ENCODE measurements at places on chromosomes 7 and 10.

DNA sequence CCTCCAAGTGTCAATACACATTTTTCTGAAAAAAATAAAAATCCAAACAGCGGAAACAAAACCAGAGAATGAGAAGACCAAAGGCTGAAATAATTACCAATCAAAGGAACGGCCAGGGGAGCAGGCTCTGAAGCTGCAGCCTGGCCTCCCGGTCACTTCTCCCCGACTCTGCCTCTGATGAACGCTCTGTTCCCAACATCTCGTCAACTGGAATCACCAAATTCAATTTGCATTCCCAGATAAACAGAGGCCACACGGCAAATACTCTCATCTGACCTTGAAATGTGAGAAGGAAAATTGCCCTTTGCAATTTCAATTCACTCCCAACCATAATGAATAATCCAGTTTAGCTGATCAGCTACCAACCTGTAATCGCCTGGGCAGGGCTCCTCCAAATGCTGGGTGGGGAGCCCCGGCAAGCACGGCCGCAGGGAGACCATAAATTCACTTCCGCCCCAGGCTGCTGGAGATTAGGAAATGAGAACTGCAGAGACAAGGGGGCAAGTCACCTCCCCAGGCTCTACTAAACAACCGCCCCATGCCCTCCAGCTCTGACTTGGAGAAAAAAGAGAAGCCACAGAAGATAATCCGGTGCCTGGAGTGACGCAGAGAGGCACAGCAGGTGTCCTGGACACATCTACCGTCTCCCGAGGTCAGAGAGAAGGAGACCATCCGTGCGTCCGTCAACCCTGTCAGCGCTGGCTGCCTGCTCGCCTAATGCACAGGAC, 153.2 kb downstream of the MAD1L1 start:
- no peak for DNase-seq

GRCh38 chr10:48523820-48524758, 80.8 kb downstream of the ARHGAP22 start:
- DNase-seq: peak; percentile 60

- DNase-seq: no peak
Measured at GRCh38 chr7:113099284-113099919, 12.8 kb upstream of the GPR85 start.

GRCh38 chr7:157035302-157035701, 24.8 kb upstream of the MNX1 start:
- DNase-seq: no peak

- no peak for DNase-seq
Measured at GRCh38 chr7:69732203-69732602, 133.9 kb downstream of the AUTS2 start.

DNA sequence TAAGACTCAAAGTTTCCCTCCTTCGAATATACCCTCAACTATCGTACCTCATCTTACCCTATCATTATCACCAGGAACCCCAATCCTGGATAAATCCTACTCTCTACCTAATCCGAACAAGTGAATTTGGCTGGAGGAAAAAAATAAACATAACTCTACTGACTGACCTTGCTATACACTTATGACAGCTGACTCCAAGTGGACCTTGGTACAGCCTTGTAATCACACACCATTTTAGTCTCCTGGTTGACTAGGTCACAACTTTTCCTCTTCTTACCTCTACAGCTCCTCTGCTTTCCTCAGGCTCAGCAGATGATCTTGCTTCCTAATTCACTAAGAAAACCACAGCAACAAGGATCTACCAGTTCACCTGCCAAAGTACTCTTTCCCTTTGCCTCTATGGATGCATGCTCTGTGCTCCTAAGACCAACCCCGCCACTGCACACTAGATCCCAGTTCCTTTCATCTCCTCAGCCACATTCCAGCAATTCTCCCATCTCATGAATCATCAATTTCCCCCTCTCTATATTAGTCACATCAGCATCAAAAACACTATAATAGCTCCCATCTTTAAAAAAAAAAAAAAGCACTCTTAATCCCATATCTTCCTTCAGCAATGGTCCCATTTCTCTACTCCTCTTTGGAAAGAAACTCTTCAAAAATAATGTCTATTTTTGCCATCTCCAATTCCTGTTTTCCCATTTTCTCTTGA, 35.5 kb downstream of the COA1 start:
- peak; percentile 61 for DNase-seq

GRCh38 chr7:142954680-142955268, 7.4 kb downstream of the KEL start:
- DNase-seq: no peak

DNA sequence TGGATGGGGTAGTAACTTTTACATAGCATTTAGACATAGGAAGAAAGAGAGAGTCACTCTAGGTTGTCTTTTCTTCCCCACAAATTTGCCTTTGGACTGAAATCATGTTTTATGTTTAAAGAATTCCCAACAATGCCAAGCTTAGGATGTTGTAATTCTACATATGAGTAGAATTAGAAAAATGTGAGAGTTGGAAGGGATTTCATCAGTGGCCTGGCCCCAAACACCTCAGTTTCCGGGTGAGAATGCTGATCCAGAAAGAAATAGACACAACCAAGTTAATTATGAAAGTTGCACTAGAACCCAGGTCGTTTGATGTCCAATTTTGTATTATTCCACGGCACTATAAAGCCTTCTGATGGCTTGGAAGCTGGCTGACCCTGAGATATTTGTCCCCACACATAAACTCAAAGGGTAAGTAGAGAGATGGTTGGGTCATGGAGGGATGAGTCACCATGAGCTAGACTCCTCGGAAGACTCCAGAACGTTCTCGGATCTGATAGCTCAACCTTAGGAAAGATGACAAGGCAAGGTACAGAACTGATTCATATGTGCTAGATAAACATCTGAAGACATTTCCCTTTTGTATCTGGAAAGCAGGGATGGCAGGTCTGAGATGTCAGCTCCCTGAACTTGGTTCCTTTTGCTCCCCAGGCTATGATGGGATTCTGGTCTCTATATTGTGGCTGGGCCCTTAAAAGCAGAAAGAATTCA, 48.8 kb upstream of the SLC35B4 start:
- peak; percentile 65 for DNase-seq

- DNase-seq: no peak
Measured at GRCh38 chr10:96670786-96671185, 49.5 kb downstream of the PIK3AP1 start.

GRCh38 chr10:86836044-86836443, 79.6 kb downstream of the BMPR1A start:
- no peak for DNase-seq
